ENCODE measurements at places on chromosomes 13 and 19.
A peak's percentile ranks its signal among the peaks of the same experiment; 100 is the strongest.

DNA sequence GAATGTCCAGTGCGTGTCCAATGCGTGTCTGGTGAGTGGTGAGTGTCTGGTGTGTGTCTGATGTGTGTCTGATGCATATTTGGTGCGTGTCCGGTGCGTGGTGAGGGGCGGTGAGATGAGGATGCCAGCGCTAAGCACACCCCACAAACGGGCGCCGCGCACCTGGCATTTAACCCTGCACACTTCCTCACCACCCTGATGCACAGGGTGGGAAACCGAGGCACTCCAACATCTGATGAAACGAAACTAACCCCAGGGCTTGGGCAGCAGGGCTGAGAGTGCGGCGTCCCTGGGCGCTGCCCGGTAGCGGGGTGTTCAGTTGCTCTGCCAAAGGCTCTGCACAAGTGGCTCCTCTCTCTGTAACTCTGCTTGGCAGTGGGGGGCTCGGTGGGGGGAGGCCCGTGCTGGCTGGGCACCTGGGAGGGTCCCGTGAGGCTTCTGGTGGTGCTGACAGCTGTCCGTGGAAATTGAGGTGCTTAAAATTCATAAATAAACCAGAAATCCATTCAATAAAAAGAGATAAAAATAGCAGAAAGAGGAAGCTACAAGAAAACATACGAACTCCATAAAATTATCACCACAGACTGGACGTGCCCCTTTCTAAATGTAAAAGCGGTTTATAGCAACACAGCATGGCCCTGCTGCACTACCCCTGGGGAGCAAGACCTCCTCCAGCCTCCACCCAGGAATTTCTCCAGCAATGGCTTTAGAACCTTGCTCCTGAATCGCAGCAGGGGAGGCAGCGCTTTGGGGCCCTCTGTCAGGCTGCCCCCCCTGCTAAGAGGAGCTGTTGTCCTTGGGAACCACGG is 76.0 kb downstream of the RASA3 start:
- no peak for DNase-seq

GRCh38 chr19:19451429-19452242 is 46.2 kb downstream of the GATAD2A start:
- DNase-seq, result no peak

DNA sequence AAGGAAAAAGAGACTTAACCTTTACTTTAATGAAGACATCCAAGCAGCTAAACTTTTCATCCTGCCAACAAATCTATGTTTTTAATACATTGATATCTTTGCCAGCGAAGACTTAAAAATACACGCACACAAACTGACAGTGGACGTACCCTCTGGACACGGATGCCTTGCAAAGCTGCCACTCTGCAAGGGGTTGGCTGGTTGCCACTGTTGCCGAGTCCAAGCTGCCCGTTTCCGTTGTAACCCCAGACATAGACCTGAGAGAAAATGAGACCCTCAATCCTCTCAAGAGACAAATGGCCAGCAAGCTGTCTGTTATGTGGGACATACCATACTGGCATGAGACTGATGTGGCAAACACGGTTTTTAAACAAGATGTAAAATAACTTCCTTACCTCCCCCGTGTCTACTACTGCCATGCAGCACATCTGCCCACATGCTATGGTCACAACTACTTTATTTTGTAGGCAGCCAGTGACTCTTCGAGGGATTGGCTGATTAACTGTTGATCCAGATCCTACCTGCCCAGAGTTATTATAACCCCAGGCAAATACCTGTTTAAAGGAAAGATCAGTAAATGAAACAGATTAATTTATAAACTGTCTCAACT is 21.2 kb downstream of the RCBTB2 start:
- DNase-seq, result no peak

DNA sequence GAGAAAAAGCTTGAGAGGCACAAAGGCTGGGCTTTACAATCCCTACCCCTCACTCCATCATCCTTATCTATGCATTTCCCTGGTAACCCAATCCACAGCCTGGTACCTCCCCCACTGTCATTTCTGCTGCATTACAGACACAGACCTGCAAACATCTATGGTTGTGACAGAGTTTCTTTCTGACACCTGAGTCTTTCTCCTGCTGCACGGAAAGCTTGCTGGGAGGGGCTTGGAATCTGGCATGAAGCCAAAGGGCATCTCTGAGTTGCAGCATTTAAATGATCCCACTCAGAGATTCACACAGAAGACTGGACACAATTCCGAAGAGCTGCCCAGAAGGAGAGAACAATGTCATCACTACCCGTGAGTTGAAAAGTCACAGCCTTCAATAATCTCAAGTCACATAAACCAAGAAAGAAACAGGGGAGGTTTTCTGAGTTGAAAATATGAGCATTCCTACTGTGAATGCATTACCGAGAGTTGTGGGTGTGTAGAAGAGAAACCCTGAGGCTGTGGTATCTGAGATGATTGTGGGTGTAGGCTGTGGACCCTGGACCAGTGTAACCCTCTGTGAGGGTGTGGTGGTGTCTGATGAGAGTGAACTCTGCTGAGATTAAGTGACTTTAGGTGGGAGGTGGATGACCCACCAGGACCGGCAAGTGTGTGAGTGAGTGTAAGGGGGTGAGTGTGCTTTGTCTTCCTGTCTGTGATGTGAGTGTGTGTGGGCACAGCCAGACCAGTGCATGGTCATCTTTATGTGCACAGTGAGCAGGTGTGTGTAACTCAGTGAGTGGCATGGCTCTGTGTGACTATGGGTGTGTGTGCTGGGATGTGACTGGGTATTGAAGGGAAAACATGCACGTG is at the start of gene LGALS14:
TSS of gene LGALS14 (plus strand) at position 301 of the 864 bp plus-strand sequence. CDS start at position 349, 48 bp downstream.
- DNase-seq, result no peak

DNA sequence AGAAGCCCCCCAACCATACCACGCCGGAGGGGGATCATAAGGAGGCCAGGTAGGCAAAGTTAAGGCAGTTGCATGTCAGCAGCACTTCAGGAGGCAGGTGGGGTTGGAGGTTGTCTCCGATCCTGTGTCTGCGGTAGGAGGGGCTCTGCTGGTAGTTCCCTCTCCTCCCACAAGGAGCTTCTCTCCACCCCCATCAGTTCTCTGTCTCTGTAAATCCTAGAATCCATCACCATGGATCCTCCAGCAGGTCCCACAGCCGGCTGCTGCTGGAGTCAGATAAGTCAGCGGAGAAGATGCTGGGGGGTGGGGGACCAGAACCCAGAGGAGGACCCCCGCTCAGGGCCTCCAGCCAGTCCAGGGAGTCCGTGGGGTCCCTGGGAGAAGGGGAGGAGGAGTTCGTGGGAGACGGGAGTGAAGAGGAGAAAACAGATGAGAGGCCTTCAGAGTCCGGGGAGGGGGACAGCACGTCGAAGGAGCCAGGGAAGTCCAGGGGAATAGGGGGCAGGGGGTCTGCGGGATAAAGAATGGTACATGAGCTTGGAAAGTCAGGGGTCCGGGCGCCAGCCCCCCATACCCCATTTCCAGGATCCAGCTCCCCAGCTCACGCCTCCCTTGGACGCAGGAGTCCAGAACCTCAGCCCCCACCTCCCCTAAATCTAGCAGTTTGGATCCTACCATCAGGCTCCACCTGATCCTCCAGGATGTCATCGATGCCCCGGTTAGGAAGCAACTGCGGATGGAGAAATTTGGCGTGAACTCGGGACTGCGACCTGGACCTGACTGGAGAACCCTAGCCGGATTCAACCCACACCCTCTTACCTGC is 6.3 kb downstream of the MAMSTR start:
- no peak for DNase-seq

DNA sequence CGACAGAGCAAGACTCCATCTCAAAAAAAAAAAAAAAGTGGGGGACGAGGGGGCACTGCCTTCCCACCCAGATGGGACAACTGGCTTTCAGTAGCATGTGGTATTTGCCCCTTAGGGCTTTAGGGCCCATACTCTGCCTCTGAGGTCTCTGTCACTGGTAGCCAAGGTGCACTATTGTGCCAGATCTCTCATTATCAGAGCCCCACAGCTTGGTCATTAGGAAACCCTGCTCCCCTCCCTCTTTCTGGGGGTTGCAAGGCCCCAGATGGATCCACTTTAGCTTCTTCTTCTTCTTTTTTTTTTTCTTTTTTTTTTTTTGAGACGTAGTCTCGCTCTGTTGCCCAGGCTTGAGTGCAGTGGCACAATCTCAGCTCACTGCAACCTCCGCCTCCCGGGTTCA is 11.2 kb upstream of the ZNF358 start:
- DNase-seq, result no peak

DNA sequence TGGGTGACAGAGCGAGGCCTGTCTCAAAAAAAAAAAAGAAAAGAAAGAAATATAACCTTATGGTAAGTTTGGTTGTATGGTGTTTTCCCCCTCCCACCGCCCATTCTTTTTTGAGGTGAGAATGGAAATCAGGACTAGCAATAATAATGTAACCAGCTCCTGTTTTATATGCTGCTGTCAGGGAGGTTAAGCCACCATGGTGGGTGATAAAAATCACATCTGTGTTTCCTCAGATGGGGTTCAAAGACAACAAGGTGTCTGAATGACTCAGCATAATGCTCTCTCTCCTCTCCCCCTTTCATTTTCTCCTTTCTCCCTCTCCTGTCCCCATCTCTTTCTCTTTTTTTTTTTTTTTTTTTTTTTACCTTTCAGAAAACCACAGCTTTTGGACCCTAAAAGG is 28.3 kb upstream of the GARRE1 start:
- DNase-seq, result no peak

- DNase-seq, result no peak
Measured at GRCh38 chr13:108621462-108621861, 7.9 kb upstream of the MYO16 start.

GRCh38 chr19:27860309-27860934 is 1352.5 kb downstream of the UQCRFS1 start:
- no peak for DNase-seq

GRCh38 chr13:40787062-40787461 is 2.3 kb upstream of the SLC25A15 start:
- DNase-seq, result no peak

GRCh38 chr19:46967578-46968032 is 52.0 kb upstream of the NPAS1 start:
- DNase-seq, result no peak

DNA sequence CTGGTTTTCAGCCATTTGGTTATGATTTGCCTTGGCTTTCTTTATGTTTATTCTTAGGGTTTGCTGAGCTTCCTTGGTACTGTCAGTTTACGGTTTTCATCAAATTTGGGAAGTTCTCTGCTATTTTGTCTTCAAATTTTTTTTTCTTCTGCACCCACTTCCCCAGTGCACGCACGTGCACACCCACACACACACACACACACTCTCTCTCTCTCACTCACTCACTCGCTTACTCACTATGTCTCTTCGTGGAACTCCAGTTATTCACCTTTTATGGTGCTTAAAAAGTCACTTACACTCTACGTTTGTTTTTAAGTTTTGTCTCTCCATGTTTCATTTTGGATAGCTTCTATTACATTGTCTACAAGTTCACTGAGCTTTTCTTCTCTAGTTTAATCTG is 7.1 kb downstream of the AKAP11 start:
- DNase-seq, result no peak

- no peak for DNase-seq
Measured at GRCh38 chr19:15595069-15595468, 19.9 kb upstream of the CYP4F8 start.

DNA sequence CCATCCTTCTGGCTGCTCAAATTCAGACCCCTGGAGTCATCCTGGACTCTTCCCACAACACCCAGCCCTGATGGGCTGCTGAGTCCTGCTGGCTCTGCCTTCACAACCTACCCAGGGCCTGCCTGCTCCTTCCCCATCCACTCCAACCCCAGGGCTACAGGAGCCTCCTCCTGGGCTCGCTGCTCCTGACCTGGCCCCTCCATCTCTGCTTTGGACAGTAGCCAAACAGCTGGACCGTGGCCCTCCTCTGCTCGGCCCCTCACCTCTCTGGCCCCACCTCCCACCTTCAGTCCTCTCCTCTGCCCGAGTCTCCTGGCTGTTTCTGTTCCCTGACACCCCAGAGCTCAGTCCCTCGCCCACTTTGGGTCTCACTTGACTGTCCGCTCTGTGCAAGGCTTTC is 66.7 kb downstream of the CEBPG start:
- DNase-seq, result no peak

GRCh38 chr13:99605420-99606323 is 104.4 kb downstream of the TM9SF2 start:
- no peak for DNase-seq

DNA sequence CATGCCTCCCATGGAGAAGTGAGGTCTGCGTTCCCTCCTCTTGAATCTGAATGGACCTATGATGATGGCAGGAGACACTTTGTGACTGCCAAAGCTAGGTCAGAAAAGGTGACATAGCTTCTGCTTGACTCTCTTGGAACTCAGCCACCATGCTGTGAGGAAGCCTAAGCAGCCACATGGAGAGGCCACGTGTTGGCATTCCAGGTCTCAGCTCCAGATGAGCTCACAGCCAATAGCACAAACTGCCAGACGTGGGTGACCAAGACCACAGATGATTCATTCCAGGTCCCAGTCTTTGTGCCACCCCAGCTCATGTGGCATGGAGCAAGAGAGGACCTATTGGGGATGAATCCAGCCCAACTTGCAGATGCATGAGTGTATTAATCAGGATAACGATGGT is 8.7 kb upstream of the GGACT start:
- no peak for DNase-seq

DNA sequence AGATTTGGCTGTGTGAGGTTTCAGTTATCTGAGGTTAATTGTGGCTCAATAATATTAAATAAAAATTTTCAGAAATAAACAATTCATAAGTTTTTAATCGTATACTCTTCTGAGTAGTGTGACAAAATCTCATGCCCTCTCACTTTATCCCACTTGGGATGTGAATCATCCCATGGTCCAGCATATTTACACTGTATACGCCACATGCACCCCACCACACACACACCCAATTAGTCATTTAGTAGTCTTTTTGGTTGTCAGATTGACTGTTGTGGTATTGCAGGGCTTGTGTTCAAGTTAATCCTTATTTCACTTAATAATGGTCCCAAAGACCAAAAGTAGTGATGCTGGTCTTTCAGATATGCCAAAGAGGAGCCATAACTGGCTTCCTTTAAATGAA is 66.4 kb upstream of the PCDH9 start:
- DNase-seq, result no peak

GRCh38 chr13:97388373-97388772 is 45.6 kb upstream of the RAP2A start:
- DNase-seq, result no peak

- DNase-seq, result peak; percentile 98
Measured at GRCh38 chr13:44758630-44759383, 182.7 kb upstream of the TSC22D1 start.

- DNase-seq, result no peak
Measured at GRCh38 chr13:63632321-63632720, 2216.7 kb upstream of the PCDH20 start.

GRCh38 chr13:98467263-98467985 is 109.5 kb downstream of the STK24 start:
- DNase-seq, result no peak
